ENCODE measurements at places on chromosomes 1 and 21. TPM values are rescaled to one million over a fixed set of nuclear protein-coding genes. Genes with fewer than 3 reads are reported as not detected.

GRCh38 chr1:89243046-89243445 is 29.6 kb downstream of the GBP5 start:
- no peak for DNase-seq

DNA sequence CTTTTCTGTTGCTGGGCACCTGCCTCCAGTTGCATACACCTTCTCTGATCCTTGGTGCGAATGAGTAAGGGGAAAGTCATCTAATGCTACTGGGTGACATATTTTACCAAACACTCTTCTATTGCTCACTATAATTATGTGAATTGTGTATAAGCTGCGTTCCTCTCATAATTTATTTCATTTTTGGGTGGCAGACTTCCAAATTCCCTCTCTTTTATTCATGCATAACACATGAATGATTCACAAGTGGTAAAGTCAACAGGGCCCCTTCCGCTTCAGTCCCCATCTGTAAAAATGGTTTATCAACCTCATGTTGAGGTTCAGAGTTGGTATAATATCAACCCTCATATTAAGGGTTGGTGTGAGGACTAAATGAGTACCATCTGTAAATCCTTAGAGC is 3.2 kb upstream of the QSOX1 start:
- peak; percentile 61 for DNase-seq

GRCh38 chr1:56190806-56191365 is 388.5 kb downstream of the PLPP3 start:
- DNase-seq: peak; percentile 70

- DNase-seq: peak; percentile 25
Observed at GRCh38 chr1:209692296-209692695, 12.3 kb upstream of the HSD11B1 start.

KPRP gene
- total RNA-seq: not detected

KCNT2 gene
- total RNA-seq: not detected

DNA sequence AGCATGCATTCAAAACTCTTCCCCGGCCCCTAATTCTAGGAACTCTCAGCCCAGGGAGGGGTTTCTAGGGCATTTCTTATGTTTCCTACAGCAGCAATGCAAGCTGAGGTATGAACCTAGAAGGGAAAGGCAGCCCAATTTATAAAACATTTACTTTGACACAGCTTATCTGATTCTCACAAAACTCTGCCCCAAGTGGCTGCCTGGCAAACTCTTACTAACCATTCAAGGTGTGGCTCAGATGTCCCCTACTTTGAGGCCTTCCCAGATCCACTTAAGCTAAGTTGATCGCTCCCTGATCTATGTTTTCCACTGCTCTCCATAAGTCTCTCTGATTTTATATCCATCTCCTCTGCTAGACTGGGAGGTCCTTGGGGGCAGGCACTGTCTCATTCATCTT is 35.4 kb downstream of the AK2 start:
- DNase-seq: no peak

- peak; percentile 58 for DNase-seq
Observed at GRCh38 chr1:12587981-12588640, 29.9 kb downstream of the DHRS3 start.

SFN gene
- not detected for total RNA-seq

HHIPL2 gene
- total RNA-seq: 1.4 TPM

GRCh38 chr21:14740692-14741091 is 194.6 kb upstream of the SAMSN1 start:
- DNase-seq: no peak

GRCh38 chr1:228021355-228022030 is 14.7 kb downstream of the WNT3A start:
- DNase-seq: no peak

DNA sequence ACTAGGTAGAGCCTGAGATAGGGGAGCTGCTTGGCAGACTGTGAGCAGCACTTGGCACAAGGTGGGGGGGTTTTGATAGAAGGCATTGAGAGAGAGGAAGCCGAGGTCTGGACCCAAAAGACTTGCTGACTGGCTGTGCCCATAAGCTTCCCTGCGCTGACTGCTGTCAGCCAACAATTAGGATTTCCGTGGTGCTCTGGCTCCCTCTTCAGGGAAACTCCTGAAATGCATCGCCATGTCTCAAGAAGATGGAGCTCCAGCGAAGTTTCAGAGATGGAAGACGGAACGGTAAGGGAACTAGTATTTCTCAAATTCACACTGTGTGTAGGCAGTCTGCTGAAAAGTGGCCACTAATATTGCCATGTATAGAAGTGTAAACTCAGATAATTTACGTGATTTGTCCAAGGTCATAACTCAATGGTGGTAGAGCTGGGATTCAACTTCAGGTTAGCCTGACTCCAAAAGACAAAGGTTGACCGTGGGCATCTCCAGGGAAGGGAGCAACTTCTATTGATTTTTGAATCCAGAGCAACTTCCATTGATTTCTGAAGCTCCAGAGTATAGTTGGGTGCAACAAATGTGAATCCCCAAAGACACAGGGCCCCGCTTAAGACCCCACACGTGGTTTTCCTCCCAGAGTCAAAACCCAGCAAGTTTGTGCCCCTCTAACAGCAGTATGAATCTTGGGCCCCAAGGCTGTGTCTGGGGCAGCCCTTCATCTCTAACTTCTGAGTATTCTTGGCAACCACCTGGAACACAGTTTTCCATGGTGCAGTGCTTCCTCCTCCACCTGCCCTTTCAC is 44.5 kb upstream of the CRNN start:
- peak; percentile 71 for DNase-seq

GRCh38 chr1:219805191-219805590 is 123.2 kb downstream of the SLC30A10 start:
- DNase-seq: peak; percentile 54

GRCh38 chr1:239755107-239755912 is 336.4 kb upstream of the FMN2 start:
- DNase-seq: no peak

DNA sequence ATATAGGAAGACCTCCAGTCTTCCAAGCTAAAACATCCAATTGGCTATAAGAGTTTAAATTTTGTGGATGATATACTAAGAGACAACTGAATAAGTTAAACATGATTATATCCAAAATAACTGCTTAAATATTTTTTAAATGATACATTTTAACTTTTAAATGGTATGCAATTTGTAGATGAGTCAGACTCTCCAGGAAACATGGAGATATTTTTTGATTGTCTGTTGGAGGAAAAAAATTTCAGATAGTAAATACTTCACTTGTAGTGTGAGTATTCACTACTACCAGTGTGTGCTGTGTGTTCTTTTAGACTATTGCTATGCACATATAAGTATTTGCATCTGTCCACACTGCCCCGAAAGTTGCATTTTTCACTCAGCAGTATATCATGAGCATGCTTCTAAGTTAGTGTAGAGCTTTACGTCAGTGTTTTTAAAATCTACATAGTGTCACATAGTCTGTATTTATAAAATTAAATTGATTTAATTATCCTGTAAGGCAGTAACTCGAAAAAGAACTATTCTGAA is 91.1 kb downstream of the USP25 start:
- DNase-seq: no peak

GRCh38 chr1:114078116-114078515 is 75.6 kb downstream of the SYT6 start:
- peak; percentile 15 for DNase-seq

KRTAP23-1 gene
- not detected for total RNA-seq

GRCh38 chr1:70840260-70840953 is 207.2 kb downstream of the PTGER3 start:
- no peak for DNase-seq

RYR2 gene
- under 0.01 TPM for total RNA-seq

- no peak for DNase-seq
Observed at GRCh38 chr1:17886838-17887441, 131.8 kb downstream of the ACTL8 start.

GRCh38 chr1:2105781-2106524 is 55.7 kb downstream of the PRKCZ start:
- no peak for DNase-seq

All from RPMI7951 (cell line).